Stimulated activated CD8-positive, alpha-beta memory T cell treated with anti-CD3 and anti-CD28 coated beads, Interleukin-7, amount 100 ng/mL, for 48 hours (primary cell): ENCODE measurements at places on chromosomes 11 and 22.

DNA sequence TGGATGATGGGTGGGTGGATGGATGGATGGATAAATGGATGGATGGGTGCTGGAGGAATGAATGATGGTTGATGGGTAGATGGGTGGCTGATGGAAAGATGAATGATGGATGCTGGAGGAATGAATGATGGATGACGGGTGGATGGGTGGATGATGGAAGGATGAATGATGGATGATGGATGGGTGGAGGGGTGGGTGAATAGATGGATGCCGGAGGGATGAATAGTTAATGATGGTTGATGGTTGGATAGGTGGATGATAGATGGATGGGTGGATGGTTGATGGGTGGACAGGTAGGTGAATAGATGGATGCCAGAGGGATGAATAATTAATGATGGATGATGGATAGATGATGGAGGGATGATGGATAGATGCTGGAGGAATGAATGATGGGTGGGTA, 41.4 kb downstream of the ANO1 start:
- no peak for DNase-seq

DNA sequence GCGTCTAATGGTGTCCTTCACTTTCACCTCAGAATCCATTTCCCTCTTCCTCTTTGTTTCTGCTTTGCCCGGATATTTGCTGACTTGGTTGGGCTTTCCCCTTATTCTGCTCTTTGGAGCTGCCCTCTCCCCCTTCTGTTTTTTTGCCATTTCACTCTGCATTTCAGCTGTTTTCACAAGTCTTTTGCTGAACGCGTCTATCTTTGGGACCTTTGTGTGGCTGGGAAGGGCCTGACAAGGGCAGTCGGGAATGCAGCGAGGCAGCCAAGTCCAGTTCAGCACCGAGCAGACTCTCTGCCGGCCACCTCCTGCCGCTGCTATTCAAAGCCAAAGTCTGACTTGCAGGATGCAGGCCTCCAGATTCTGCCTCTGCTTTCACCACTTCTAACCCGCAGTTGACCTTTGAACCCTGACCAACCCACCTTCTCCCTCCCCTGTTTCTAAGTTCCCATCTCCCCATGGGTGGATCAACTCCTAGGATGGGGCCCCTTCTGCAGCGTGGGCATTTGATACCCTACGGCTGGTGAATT, 38.2 kb downstream of the FEZ1 start:
- DNase-seq = no peak

GRCh38 chr11:64409707-64410403, 50.9 kb downstream of the RPS6KA4 start:
- DNase-seq = no peak

- no peak for DNase-seq
These were observed 439.2 kb downstream of the DLG2 start for GRCh38 chr11:85187992-85188391.

DNA sequence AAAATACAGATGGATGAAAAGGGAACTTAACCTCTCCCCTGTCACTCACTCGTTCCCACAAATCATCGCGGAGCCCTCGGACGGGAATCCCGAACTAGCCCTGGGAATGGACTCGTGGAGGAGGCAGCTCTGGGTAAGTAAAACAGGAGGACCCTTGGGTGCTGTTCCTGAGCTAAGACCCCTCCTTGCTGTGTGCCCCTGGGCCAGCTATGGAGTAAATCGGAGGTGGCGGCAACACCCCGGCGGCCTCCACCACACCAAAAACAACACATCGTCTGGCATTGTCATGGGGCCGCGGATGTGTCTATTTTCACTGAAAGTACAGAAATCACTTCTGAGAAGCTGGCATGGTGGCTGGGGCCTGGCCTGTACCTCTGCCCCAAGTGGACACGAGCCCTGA, 12.1 kb downstream of the CPT1A start:
- no peak for DNase-seq

DNA sequence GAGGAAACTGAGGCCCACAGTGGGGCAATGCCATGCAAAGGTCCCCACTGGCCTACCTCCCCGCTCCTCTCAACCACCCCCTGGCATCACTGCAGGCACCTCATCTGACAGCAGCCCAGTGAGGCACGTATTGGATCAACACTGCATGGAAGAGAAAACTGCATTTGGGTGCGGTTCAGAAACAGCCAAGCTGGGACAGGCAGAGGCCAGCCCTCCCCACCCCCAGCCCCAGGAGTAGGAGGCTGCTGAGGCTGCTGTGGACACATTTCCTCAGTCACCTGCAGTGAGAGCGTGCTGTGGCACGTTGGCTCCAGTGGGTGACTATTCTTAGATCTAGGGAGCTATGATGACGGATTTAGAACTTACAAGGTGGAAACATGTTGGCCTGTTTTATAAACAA, 63.7 kb downstream of the KCNC1 start:
- no peak for DNase-seq
